ENCODE measurements at places on chromosomes 3 and 15.

DNA sequence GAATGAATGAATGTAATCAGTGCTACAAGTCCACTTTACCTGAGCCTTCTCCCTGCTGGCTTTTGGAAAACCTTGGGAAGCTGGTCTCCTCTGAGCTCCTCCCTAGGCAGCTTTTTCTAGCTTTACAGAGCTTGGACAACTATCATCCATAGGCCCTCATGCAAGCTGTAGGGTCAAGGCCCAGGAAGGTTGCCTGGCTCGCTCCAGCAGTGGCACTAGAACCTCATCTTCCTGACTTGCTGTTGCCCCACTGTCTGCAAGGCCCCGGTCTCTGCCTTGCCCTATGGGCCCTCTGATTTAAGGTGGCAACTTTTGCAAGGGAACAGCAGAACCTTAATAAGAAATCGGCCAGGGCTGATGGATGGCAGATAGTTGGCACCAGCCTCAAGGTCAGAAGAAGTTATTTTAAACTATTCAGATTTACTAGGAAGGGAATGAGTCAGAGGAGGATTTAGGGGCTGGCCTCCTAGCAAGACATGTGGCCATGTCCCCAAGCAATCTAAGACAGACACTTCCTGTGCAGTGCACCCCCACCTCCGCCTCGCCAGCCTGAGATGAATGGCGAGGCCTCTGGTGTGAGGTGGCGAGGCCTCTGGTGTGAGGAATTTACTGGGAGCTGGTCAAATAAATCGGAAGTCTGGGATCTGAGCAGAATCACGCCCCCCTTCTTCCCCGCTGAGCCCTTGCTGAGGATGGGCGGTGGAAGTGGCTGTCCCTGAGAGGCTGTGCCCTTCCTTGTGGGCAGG is 180.8 kb downstream of the MEGF11 start:
- no peak for DNase-seq

DNA sequence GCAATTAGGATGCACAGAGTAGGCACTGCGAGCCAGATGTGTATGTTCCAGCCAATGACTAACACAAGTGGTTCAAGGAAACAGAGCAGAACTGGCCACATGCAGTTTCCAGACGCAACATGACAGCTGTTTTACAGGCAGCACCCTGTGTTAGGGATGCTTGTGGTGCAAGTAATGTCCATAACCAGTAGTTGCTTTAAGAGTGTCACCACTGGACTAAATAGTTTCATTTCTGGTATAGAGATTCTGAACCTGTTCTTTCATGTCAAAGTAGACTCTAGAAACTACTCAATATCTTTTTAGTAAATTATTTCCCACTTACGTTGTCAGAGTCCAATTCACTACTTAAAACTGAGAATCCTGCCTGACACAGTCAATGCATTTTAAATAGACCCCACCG is 14.5 kb upstream of the LPP start:
- no peak for DNase-seq

DNA sequence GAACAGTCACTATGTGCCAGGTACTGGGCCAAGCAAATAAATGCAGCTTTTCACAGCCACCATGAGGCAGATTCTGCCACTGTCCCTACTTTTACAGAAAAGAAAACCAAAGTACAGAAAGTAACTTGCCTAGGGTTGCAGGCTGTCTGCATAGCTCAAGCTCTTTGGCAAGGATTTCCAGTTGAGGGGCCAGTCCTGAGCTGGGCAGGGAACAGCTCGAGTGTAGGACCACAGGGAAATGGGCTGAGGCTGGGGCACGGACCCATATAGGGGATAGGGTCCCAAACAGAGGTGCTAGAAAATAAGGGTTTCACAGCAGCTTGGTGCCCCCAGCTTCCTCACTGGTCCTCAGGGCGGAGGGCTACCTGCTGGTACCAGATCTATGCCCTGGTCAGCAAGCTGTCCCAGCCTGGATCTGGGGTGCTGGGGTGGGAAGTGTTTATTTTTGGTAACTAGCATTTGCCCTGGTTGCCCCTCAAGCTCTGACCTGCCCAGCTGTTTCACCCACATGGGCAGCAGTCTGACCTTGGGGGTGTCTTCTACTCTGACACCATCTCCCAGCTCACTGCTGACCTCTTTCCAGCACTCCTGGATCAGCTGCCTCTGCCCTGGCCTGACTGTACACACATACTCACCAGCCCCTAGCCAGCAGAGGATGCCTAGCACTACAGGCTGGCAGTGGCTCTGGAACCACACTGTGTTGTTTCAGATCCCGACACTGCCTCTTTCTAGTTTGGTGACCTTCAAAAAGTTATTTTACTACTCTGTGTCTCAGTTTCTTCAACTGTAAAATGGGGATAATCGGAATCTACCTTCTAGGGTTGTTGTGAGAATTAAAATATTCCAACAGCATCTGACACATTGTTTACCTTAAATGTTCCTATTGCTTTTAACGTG is 16.2 kb downstream of the MRAS start:
- no peak for DNase-seq

DNA sequence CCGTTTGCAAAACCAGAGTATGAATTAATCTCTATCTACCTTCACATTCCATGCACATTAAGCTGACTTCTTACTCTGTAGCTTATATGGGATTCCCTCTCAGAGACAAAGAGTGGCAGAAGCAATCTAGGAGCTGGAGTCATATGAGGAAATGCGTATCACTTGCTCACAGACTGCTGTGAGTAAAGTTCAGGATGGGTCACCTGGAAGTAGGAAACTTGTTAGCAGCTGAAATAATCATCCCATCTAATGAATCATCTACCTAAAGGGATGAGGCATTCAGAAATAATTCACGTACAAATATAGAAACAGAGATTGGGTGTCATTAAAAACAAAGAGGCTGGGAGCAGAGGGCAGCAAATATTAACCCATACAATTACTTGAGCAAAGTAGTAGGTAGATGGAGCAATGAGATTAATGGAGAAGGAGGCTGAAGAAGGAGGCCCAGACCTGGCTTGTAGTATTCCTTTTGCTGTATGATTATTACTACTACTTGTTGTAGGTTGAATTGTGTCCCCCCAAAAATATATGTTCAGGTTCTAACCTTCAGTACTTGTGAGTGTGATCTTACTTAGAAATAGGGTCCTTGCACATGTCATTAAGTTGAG is 866.3 kb downstream of the ROBO2 start:
- no peak for DNase-seq

- no peak for DNase-seq
These were observed 27.7 kb downstream of the SACM1L start for GRCh38 chr3:45716790-45717336.

DNA sequence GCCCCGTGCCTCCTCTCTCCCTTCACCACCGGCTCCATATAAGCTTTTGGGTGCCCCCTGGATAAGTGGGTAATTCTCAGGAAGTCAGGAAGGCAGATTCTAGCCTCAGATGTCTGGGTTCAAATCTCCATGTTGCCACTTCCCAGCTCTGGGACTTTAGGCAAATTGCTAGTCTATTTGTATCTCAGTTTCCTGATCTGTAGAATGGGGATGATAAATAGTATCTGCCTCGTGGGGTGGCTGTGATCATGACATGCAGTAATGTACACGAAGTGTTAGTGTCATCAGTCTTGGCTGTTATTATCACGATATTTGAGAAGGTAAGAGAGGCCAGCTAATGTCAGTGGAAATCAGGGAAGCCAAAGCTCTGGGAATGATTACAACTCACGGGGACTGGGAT is 43.3 kb downstream of the MUC4 start:
- no peak for DNase-seq

GRCh38 chr15:34584330-34584668 is 848 bp upstream of the GOLGA8B start:
- DNase-seq: no peak

- no peak for DNase-seq
These were observed 113.5 kb downstream of the IGF2BP2 start for GRCh38 chr3:185711255-185711870.

DNA sequence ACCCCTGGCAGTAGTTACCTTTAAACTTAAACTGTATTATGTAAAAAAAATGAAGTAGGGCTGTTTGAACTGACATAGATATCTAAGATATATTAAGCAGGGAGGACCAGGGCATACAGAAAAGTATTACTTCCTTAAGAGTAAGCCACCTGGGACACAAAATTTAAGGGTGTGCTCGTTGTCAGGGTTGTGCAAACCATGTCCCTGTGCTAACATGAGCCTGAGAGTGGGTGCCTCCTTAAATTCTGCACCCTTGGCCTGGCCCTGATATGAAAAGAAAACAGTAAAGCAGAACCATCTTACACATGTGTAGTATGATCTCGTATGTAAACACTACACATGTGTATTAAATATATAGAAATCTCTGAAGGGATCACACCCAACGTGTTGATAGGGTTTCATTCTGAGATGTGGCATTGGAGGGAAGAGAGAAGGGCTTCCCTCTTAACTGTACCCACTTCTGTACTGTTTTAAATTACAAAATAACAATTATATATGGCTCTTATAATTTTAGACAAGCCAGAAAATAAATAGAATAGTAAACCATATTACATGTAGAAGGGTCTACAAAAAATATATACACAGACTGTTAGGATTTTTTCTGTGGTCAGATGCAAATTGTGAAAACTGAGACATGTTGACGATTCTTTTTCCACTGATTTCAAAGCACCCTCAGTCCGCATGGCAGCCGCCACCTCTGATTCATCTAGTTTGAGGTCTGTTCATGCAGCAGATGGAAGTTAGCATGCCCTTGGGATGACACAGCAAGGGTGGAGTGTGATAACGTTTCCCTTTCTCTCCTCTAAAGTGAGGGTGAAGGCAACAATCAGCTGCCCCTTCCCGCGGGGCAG is 400.8 kb upstream of the PROK2 start:
- DNase-seq: no peak

DNA sequence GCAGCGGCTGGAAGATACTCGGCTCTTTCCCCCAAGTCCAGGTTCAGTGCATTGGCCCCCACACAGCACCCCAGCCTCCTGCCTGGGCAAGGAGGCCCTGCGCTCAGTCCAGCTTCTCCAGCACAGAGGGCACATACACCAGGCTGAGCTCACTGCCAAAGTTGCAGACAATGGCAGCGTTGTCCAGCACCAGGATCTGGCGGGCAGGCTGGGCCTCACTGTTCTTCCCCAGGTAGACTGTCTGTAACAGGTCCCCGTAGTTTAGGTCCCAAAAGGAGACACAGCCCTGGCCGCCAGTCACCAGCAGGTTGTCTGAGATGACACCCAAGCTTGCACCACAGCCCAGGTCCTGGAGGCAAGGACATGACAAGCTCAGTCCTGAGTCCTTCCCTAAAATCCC is 32.9 kb downstream of the PTPN23 start:
- no peak for DNase-seq

DNA sequence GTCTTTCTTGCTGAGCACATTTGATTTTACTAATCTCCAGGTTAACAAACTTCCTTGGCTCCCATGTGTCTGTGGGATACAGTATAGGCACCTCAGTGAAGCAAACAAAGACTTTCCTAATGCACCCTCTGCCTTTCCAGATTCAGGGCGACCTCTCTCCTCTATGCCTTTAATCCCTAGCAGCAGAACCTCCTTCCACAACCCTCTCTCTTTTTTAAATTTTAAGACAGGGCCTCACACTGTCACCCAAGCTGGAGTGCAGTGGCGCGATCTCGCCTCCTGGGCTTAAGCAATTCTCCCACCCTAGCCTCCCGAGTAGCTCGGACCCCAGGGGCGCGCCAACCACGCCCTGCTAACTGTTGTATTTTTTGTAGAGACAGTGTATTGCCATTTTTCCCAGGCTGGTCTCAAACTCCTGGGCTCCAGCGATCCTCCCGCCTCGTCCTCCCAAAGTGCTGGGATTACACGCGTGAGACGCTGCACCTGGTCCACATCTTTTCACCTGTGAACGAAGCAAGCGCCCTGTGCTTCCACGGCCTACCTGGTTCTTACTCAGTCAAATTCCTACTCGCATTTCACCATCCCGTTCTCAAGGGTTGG is 1.7 kb upstream of the HACD3 start:
- no peak for DNase-seq

DNA sequence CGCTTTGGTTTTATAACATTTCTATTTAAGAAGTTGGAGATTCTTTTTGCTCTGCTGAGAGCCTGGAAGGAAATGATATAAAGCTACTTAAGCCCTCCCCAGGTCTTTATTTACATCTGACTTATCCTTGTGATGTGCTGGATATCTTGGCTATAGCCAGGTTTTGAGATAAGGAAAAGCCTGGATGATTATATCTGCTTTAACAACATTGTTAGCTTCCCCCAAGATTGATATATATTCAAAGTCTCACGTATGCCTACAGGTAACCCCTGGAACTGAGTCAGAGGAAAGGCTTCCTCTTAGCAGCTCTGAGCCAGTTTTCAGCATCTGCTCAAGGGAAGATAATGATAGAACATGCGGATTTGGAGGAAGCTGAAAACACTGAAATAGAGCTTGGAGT is 61.5 kb upstream of the CRBN start:
- no peak for DNase-seq

GRCh38 chr15:92921215-92922131 is 21.3 kb downstream of the CHD2 start:
- peak; percentile 55 for DNase-seq
